ENCODE measurements at places on chromosomes 16 and 17.
A peak's percentile ranks its signal among the peaks of the same experiment; 100 is the strongest.

- DNase-seq: no peak
Observed at GRCh38 chr17:9522074-9522473, 53.5 kb downstream of the STX8 start.

GRCh38 chr16:85061566-85061965 is 34.0 kb downstream of the KIAA0513 start:
- no peak for DNase-seq

GRCh38 chr17:57779706-57780105 is 34.6 kb upstream of the CCDC182 start:
- no peak for DNase-seq

- DNase-seq: no peak
Observed at GRCh38 chr17:50301891-50302584, 27.8 kb downstream of the TMEM92 start.

- DNase-seq: no peak
Observed at GRCh38 chr16:72865258-72865657, 182.7 kb downstream of the ZFHX3 start.

- no peak for DNase-seq
Observed at GRCh38 chr17:50824429-50824828, 11.0 kb upstream of the WFIKKN2 start.

DNA sequence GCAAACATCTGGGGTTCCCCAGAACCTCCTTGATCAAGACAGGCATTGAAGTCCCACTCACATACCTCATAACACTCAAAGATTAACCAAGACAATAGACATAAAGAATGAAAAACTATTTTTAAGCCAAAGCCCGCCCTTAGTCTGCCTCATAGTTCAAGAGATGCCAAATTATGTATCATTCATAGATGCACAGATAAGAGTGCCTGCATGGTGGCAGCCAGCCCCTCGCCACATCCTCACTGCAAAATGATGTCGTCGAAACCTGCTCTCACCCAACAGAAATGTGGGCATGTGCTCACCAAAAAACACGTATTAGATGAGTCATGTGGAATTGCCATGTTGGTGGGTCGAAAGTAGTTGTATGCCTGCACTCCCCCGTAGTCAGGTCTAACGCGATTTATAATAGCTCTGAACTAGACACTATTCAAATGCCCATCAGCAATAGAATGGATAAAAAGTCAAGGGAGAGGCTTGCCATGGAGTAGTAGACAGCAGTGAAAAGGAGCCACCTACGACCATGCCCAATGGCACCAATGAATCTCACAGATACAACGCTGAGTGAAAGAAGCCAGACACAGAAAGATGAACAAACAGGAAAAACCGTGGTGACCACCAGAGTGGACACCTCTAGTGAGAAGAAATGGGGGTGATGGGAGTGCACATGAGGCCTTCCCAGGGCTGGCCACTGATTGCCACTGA is 64.8 kb downstream of the C16orf95 start:
- DNase-seq: no peak

DNA sequence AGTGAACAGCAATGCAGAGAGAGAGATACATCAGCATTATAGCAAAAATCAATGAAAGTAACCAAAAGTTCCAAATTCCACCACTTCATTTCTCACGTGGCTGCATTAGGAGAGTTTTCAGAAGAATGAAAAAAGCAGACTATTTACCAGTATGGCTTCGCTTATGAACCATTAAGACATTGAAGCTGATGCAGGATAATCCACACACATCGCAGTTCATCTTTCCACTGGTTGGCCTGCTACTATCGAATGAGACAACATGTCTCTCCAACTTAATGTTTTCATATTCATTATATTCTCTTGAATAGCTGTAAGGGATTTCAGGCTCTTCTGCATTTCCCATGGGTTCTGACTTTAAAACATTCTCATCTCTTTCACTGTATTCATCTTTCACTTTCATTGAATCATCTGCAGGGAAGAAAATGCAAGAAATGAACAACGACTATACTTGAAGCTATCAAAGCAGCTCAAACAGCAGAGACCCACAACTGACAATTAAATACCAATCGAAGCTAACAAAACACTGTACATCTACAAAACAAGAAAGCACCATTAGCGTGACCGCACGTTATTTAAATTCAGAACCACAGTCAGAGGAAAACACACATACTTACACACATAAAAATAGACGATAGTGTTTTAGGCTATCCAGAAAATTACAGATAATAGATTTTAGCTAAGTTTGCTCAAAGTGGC is 54.9 kb downstream of the GRB7 start:
- no peak for DNase-seq

- DNase-seq: no peak
Observed at GRCh38 chr17:48909783-48910182, 1.6 kb downstream of the UBE2Z start.

DNA sequence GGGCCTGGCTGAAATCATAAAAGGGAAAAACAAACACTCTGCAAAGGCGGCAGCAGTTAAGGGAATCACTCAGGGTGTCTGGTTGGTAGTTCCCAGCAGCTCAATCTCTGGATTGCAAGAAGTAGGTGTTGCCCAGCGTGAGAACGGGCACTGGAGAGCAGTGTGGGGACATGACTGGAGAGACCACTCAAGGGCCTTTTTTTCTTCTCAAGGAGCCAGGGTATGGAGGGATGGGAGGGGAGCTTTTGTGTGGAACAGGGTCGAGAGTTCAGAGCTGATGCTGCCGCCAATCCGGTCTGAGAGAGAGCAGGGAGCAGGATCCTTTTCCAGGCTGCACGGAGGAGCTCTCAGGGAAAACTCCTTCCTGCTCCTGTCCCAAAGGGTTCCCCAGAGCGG is 15.2 kb downstream of the SCNN1B start:
- no peak for DNase-seq

- DNase-seq: no peak
Observed at GRCh38 chr17:41975099-41976083, 8.8 kb downstream of the CNP start.

DNA sequence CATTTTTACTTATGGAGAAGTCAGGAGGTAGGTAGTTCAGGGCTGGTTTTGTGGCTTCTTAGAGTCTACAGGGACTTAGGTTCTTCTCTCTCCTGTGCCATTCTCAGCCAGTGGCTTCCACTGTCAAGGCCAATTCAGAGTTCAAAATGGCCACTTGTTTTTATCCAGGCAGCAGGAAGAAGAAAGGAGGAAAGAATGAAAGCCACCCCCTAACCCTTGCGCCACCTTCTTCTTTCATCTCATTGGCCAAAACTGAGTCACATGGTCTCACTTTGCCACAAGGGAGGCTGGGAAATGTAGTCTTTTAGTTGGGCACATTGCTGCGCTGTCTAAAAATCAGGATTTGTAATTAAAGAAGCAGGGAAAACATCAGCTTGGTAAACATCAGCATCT is 60.8 kb upstream of the MED9 start:
- peak; percentile 31 for DNase-seq

DNA sequence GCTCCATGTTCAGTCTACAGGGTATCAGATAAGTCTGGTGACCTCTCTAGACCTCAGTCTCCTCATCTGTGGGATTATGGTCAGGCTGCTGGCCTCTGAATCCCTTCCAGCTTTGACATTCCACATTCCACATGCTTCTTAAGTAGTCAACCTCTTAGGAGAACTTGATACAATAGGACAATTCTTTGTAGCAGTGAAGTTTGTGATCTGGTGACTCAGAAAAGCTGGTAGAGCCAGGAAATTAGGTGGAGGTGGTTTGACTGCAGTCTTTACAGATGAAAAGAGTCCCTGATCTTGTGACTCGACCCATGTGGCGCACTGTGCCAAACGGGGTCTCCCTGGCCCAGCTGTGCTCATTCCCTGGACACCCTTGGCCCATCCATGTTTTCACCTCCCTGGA is 147.8 kb downstream of the NTN1 start:
- DNase-seq: no peak

DNA sequence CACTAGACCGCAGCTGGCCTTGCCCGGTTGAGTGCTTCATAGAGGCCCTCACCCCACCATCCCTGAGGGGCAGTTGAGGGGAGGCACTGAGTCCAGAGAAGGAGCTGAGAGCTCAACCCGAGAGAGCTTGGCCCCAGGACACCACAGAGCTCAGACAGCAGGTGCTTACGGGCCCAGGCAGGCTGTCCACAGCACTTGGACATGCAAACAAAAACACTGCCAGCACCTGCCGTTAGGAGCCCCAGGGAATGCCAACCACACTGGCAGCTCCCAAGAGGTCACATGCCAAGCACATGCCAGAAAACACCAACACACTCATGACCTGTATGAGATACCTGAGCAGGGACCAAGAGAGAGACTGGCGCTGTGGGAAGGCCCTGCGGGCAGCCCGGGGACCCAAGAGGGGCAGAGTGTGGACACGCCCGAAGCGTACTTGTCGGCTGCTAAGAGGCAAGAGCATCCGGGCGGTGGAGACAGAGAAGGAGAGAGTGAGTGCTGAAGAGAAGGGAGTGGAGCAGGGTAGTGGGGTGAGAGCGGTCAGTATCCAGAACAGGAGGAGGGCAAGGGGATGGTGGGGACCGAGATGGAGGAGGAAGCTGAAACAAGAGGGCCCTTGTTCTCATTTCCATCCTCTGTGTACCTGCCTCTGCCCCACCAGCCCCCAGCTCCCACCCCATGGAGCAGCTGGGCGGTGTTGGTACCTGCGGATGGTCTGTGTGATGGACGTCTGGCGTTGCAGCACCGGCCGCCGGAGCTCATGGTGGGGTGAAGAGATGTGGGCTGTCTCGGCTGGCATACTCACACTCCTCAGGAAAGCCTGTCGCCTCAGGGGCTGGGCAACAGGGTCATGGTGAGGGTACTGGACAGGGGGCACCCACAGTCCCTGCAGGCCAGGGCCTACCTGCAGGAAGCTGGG is 8.2 kb downstream of the RHBDF1 start:
- no peak for DNase-seq

- no peak for DNase-seq
Observed at GRCh38 chr16:58409316-58409973, 17.2 kb downstream of the GINS3 start.

- no peak for DNase-seq
Observed at GRCh38 chr17:42772945-42773289, 332 bp upstream of the VPS25 start.
